Cardiac septum (tissue), 1 donor: ENCODE measurements at places on chromosomes 5 and 9.

DNA sequence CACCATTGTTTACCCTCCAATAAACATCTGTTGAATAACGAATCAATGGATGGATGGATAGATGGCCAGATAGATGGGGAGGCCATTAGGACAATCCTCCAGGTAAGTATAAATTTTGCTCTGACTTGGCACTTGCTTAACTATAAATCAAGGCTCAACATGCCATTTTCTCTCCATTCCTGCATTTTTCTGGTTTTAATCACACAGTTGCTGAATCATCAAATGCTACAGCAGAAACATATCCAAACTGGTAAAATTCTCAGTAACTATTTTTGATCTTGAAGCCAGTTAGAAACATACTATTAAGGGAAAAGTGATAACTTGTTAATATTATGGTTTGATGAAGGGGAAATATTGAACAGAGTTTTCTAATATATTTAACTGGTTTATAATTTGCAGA, 71.5 kb upstream of the MTAP start:
- DNase-seq = no peak

DNA sequence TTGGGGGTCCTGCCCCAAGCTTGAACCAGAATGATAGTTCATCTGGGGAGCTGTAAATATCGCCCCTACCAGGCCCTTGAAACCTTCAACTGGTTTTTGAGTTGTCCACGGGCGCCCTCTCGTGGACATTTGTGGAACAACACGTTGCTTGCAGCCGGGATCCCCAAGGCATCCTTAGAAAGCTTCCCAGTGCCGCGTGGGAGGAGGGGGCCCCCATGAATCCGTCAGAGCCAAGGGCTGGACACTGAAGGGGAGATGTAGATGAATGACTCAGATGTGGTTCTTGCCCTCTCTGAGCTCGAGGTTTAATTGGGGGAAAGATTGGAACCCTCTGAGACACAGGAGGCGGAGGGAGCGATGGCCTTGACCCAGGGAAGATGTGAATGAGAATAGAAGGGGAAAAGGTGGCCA, 31.8 kb upstream of the ORM1 start:
- DNase-seq = peak; percentile 81

- DNase-seq = no peak
Observed at GRCh38 chr9:127871531-127871930, 5.9 kb downstream of the AK1 start.

DNA sequence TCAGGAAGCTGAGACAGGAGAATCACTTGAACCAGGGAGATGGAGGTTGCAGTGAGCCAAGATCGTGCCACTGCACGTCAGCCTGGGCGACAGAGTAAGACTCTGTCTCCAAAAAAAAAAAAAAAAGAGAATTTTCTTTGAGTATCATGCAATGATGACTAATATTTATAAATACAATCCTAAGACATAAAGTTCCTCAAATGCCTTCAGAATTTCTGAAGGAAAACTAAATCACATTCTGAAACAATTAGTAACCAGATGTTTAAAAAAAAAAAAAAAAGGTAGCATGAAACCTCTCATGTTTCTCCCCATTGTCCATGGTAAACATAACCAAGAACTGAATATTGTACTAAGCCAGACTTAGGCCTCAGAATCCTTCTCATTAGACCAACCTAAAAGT, 23.1 kb downstream of the MLLT3 start:
- DNase-seq = no peak

DNA sequence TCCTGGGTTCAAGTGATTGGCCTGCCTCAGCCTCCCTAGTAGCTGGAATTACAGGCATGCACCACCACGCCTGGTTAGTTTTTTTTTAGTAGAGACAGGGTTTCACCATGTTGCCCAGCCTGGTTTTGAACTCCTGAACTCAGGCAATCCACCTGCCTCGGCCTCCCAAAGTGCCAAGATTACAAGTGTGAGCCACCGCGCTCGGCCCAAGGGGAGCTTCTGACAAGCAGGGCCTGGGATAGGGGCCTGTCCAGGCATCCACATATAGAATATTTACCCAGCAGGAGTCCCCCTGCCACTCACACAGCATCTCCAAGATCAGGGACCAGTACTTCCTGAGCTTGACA, 10.1 kb downstream of the IRF1 start:
- no peak for DNase-seq

DNA sequence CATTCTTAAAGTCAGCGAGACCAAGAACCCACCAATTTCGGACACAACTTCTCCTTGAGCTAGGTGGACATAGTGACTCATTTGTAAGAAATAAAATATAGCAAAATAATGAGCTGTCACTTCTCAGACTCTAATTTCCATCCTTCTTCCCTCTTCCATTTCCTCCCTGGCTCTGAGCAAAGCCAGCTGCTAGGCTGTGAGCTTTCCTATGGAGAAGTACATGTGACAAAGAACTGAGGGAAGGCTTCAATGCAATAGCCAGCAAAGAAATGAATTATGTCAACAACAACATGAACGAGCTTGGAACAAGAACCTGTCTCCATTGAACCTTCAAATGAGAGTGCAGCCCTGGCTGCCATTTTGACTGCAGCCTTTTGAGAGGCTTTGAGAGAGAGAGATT, 25.9 kb upstream of the SELENOP start:
- DNase-seq = no peak

- no peak for DNase-seq
Observed at GRCh38 chr5:169651526-169651925, 14.5 kb downstream of the DOCK2 start.

- DNase-seq = no peak
Observed at GRCh38 chr5:157186309-157187045, 5.8 kb downstream of the ITK start.

- DNase-seq = no peak
Observed at GRCh38 chr5:125668884-125669283, 754.3 kb upstream of the GRAMD2B start.

GRCh38 chr9:92097997-92098482, 17.2 kb downstream of the SPTLC1 start:
- DNase-seq = peak; percentile 87

- no peak for DNase-seq
Observed at GRCh38 chr9:131103024-131103423, 6.7 kb downstream of the AIF1L start.
